ENCODE measurements at places on chromosomes 11 and 22.

DNA sequence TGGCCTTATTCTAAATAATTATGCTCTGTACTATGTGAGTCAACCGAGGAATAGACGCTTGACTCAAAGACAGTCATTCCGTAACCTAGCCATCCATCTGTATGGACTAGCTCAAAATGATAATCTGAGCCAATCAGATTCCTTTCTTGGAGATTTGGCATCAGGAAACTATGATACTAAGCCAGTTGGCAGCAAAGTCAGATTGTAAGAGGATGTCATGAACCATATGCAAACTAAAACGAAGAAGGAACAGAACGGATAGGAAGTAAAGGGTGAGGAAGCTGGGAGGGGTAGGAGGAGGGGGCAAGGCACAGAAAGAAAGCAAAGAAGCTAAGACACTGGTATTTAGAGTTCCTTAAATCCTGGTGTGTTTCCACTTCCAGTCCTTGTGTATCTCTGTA lies 10.7 kb upstream of the SESN3 start:
- no peak for DNase-seq

GRCh38 chr22:40116496-40117200 lies 61.1 kb upstream of the TNRC6B start:
- no peak for DNase-seq

GRCh38 chr11:96013461-96014213 lies 89.7 kb upstream of the MTMR2 start:
- DNase-seq = no peak

DNA sequence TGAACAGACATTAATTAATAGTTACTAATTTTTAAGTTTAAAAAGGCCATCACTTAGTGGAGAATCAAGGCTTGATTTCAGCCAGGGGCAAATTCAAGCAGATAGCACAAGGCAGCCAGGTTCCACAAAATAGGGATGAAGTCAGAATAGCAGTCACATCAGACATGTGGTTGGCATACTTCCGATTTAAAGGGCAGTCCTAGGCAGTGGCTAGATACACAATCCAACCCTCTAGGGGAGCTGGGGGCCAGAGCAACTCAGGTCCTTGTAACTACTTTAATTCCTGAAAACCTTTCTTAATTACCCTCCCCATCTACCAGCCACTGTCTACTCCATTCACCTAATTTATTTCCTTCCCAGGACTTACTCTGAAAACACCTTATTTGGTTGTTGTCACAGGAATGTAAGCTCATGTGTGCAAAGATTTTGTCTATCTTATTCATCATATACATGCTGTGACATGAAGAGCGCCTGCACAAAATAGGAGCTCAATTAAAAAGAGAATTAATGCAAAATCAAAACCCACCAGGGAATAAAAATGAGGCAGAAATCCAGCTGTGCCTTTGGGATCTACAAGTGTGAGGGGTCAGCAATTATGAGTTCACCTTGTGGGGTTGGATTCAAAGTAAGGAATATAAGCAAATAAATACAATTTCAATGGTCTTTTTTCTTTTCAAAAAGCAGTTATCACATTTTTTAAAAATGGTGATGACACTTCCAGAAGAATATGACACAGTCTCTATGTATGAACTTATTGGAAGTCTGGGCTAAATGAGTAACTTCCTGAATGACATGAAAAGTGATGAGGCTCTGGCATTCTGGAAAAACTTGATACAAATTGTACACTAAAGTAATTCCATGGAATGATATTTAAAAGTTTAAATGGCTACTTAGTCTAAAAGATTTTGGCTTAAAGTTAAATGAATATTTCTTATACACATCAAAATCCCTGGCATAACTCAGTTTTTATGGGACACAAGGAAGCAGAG lies 53.8 kb downstream of the COPB1 start:
- peak; percentile 61 for DNase-seq

GRCh38 chr11:1437500-1437899 lies 47.8 kb downstream of the BRSK2 start:
- no peak for DNase-seq

DNA sequence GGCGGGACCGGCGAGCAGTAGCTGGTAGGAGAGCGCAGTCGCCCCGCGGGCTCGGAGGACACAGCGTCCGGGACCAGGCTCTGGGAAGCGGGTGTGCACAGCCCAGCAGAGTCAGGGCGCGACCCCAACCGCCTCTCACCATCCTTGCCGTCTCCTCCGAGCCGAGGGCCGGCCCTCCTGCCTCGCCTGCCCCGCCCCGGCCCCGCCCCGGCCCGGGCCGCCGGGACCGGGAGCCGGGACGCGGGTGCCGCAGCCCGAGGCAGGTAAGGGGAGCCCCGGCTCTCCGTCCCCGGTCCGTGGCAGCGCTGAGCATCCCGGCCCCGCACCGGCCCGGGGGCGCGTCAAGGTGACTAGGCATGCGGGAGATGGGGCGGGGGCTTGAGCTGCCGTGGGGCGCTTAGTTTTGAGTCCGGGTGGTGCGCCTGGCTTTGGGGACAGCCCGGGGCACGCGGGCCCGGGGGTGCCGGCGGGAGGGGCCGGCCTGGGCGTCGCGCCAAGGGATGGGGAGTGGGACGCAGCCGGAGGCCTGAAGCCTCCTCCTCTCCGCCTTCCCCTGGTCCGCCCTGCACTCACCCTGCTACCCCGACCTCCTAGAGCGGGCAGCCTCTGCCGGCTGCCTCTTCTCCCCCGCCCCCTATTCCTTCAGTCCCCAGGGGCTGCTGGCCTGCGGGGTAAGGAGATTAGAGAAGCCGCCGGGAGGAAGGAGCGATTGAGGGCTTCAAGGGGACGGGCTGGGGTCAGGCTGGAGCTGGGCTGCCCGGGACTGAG lies at the start of gene ABCG4:
Gene ABCG4, plus strand, starts transcription at position 35 of the 768 bp plus-strand sequence. CDS start 914 bp downstream, outside the sequence.
- no peak for DNase-seq

DNA sequence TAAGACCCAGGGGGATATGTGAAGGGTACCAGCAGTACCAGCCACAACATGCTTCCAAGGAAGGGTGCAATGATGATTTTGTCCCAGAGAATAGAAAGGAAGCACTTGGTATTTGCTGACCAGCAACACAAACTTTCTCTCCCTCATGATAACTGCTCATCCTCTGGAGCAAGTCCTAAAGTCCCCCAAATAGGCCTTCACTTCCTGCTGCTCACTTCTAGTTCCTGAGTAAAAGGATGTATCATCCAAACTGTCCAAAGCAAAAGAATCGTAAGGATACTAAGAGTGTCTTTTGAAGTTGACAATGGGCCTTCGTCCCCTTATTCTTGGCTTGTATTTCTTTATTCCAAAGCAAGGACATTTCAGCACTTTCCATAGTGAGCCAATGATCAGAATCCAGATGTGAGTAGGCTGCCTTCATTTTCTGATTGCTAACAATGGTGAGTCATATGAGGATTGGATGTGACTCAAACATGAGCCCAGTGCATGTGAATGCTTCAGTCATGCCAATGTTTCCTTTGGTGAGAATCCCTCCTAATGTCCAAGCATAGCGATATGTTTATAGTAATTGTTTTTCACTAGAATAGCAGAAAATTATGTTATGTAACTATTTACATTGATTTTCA lies 243.4 kb upstream of the POU2AF2 start:
- peak; percentile 72 for DNase-seq

Data from HT1080 (cell line).